ENCODE measurements at places on chromosomes 2 and 18.

DNA sequence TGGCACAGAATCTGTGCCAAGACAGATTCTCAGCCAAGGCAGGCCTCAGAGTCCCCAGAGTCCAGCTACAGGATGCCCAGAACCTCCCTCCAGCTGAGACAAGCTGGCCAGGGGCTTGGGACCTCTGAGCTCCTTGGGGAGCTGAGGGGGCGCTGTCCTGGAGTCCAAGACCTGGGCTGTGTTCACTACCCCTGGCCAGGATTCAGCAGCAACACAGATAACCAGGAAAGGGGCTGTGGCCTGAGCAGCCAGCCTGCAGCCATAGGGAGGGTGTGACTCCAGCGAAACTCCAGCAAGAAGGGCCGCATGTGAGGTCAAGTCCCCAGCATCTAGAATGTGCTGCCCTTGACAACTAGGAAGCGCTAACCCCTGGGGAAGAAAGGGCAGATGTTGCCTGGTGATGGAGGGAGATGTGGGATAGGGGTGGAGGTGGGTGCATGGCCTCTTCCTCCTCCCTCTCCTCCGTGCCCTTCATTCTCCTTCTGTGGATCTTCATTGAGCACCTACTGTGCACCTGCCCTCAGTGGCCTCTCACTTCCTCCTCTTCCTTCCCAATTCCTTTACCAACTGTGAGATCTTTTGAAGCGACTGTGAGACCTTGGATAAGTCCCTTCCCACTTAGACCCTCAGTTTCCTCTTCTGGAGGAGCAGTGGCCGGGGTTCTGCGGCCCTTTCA lies 7.7 kb upstream of the ARID5A start:
- DNase-seq = no peak

- DNase-seq = no peak
Observed at GRCh38 chr2:218362606-218363005, 5.9 kb downstream of the CATIP start.

- DNase-seq = no peak
Observed at GRCh38 chr18:43279015-43279744, 1.9 kb upstream of the SYT4 start.

- no peak for DNase-seq
Observed at GRCh38 chr2:37795938-37796337, 124.5 kb upstream of the CDC42EP3 start.

DNA sequence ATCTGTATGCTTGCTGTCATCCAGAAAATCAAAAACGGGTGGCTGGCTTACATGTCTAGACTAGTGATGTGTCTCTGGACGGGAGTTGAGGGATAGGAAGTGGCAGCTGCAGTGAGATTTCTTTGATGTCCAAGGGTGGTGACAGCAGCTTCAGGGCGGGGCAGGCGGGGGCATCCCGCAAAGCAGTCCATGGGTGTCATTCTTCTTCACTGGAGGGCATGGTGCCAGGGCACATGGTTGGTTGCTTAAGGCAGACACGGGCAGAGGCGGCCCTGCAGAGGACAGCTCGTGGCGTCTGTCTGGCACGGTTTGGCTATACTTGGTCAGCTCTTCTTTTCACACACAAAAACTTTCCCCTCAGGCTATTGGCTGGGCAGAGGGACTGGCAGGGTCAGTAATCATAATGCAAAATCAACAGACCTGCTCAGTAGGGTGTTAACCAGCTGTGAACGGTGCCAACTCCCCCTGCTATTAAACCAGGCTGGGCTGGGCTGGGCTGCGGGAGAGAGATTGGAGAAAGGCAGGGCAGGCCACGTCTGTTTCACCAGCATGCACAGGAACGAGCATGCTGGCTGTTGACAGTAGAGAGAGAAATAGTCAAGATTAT lies 63.7 kb downstream of the COL4A3 start:
- no peak for DNase-seq

GRCh38 chr2:230068016-230068650 lies 591 bp downstream of the SLC16A14 start:
- DNase-seq = peak; percentile 57

GRCh38 chr2:192082121-192082520 lies 112.6 kb downstream of the TMEFF2 start:
- no peak for DNase-seq

GRCh38 chr2:241009601-241010530 lies 11.4 kb downstream of the SNED1 start:
- peak; percentile 55 for DNase-seq

- DNase-seq = no peak
Observed at GRCh38 chr2:196171946-196172345, 568 bp upstream of the STK17B start.

- no peak for DNase-seq
Observed at GRCh38 chr2:231348704-231349373, 46.7 kb upstream of the B3GNT7 start.

GRCh38 chr18:28143725-28144124 lies 33.2 kb downstream of the CDH2 start:
- no peak for DNase-seq

DNA sequence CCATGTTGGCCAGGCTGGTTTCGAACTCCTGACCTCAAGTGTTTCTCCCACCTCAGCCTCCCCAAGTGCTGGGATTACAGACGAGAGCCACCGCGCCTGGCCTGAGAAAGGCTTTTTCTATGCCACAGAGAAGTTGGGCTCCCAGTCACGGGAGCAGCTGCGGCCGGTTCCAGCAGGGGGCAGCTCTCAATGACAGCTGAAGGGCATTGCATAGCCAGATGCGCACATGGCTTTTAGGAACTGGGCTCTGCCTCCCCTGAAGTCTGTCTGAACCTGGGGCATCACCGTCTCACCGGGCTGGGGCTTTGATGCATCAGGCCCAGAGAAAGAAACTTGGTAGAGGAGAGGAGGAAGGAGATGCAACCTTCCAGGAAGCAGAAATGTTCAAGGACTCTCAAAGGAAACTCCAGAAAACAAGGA lies 84.2 kb upstream of the LAPTM4A start:
- no peak for DNase-seq

DNA sequence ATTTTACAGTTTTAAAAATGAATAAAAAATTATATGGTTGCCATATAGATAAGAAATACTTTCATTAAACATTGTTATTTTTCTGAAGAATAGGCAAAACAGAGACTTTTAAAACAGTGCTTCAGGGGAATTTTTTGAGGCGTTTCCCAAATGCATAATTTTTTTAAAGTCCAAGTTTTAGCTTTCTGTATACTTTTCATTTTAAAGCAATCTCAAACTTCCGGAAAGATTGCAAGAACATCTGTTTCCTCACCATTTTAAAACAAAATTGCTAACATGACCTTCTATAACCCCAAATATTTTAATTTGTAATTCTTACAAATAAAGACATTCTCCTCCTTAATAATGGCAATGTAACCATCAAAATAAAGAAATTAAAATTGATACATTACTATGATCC lies 15.1 kb upstream of the MBD2 start:
- no peak for DNase-seq

- no peak for DNase-seq
Observed at GRCh38 chr18:63169853-63170252, 149.7 kb downstream of the BCL2 start.

GRCh38 chr2:235669983-235670962 lies 176.4 kb downstream of the AGAP1 start:
- no peak for DNase-seq

GRCh38 chr18:57898506-57899124 lies 95.5 kb upstream of the ATP8B1 start:
- DNase-seq = no peak

- DNase-seq = no peak
Observed at GRCh38 chr2:223976635-223977226, 19.5 kb downstream of the MRPL44 start.

DNA sequence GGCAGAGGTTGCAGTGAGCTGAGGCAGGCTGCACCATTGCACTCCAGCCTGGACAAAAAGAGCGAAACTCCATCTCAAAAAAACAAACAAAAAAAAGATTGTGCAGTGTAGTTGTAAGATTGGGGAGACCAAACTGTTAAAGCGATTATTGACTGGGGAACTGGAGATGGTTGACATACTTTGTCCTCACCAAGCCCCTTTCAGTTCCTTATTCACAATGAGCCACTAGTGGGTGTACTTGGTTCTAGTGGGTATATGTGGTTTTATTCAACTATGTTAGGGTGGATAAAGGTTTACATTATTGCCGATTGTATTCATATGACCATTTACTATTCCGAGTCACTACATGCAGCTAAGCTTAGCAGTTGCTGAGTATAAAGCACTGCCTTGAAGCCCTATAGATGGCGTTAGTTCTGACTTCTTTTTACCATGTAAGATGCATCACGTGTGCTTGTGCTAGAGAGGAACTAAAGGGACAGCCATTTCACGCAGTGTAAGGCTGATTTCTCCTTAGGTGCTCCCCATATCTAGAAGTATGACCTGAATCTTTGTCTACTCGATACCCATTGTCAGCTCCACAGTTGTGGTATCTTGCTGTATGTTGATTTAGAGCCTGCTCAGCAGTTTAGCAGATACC lies 12.1 kb downstream of the EIF4E2 start:
- DNase-seq = no peak

DNA sequence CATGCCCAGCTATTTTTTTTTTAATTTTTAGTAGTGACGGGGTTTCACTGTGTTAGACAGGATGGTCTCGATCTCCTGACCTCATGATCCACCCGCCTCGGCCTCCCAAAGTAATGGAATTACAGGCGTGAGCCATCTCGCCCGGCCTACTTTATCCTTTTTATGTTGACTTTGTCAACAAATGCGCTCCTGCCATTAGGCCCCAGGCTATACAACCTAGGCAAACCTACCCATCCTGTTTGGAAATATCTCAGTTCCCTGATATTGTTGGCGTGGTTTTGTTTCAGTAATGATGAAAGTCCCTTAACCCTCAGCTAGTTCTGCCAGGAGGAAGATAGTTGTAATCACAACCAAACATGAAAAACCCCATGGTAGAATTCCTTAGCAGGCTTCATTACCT lies 249.4 kb upstream of the SOX11 start:
- DNase-seq = no peak

DNA sequence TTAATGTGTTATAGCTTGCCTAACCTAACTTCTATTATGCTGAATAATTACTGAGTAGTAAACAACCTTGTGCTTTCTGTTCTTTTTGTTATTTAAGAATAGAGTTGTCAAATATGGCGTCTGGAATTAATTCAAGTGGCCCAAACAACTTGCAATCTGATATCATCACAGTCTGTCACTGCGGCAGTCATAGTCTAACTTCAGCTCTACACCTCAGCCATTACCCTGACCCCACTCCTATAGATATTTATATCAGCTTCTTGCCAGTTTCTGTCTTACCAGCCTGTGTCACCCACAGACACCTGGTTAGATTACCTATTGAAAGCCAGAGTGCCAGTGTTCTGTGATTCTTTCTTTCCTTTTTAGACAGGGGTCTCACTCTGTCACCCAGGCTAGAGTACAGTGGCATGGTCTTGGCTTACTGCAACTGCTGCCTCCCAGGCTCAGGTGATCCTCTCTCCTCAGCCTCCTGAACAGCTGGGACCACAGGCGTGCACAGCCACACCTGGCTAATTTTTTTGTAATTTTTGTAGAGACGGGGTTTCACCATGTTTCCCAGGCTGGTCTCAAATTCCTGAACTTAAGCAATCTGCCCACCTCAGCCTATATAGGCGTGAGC lies 14.1 kb upstream of the KLHL41 start:
- DNase-seq = no peak

DNA sequence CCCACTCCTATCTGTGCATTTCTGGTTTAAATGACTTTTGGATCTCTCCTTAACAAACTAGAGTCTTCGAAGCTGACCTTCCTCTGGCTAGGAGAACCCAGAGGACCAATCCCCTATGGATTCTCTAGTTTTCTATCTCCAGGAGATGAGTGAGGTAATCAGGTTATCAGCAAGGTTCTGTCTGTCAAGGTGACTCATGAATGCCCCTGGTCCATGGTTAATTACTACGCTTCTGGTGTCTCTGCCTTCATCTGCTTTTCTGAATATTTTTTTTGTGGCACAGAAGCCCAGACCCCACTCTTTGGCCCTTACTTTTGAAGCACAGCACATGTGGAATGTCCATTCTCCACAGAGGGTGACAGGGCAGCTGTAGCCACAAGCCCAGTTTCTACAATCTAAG lies 897.9 kb upstream of the KLHL29 start:
- DNase-seq = no peak

DNA sequence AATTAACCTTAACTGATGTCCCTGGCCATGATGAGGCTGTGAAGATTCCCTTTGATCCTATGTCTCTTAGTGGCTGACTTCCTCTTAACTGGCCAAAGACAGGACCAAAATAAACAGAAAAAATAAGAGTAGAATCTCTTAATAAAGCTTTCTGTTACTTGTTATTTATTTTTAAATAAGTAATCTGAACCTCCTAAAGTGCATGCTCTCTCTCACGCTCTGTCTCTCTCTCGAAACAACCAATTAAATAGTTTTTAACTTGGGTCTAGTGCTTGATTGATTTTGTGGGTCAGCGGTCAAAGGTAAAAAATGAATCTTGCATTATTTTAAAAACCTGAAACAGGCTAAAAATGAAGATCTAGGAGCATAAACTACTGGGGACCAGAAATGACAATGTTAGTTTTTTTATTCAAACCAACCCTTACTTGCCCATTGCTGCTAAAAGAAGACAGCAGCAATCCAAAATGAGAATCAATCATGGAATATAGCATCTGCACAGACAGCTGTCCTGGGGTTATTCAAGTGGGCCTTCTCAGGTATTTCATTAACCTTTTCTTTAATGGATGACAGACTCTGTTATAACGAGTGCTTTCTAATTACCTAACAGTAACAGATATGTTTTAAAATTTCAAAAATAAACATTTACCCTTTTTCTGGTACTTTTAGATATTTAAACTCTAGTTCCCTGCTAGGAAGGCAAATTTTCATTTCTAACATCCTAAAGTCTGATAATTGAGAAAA lies 11.2 kb downstream of the GAREM1 start:
- no peak for DNase-seq

GRCh38 chr2:85579266-85579935 lies 2.0 kb downstream of the VAMP8 start:
- DNase-seq = no peak

- no peak for DNase-seq
Observed at GRCh38 chr2:144429396-144430112, 90.4 kb downstream of the ZEB2 start.

GRCh38 chr2:181198183-181198864 lies 217.9 kb downstream of the UBE2E3 start:
- no peak for DNase-seq

GRCh38 chr2:163659224-163659623 lies 76.6 kb downstream of the FIGN start:
- DNase-seq = no peak

- no peak for DNase-seq
Observed at GRCh38 chr2:63435070-63435469, 153.2 kb downstream of the WDPCP start.

GRCh38 chr18:34521040-34521439 lies 189.1 kb upstream of the DTNA start:
- DNase-seq = no peak

- no peak for DNase-seq
Observed at GRCh38 chr2:176187899-176188773, at the start of gene HOXD1. HOXD1 (plus strand) TSS chr2:176188668; CDS start chr2:176188802, 134 bp downstream.
